Activated CD4-positive, CD25-positive, alpha-beta regulatory T cell (primary cell): ENCODE measurements at places on chromosomes 1 and 21.

GRCh38 chr1:78649628-78650027, at the start of gene IFI44:
TSS of gene IFI44 (plus strand) at chr1:78649831. CDS start at chr1:78650196, 365 bp downstream.
- no peak for DNase-seq

GRCh38 chr1:164735315-164736052, 176.5 kb downstream of the PBX1 start:
- DNase-seq, result no peak

DNA sequence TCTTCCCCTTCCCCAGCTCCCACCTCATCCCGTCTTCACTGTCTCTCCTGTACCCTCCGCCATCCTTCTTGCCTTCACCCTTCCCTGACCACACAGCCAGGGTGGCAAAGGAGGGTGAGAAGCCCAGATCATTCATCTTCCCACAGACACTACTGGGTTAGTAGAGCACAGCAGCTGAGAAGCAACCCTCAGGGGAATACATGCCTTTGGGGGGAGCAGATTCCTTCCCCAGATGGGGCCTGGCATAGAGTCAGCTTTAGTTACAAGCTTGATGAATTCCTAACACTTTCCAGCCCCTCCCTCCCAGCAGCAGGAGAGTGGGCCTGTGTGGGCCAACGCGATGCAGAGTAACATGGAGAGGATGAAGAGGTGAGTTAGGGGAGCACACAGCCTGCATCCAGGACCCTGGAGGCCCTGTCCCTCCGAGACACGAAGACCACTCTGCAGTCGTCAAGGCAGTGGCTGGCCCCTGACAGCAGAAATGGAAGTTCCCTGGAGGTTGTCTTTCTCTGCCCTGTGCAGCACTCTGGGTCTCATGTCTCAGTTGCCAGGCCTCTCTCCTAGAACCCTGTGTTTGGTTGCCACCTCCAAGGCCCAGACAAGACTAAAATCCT, 8.8 kb upstream of the BTG2 start:
- DNase-seq, result no peak

DNA sequence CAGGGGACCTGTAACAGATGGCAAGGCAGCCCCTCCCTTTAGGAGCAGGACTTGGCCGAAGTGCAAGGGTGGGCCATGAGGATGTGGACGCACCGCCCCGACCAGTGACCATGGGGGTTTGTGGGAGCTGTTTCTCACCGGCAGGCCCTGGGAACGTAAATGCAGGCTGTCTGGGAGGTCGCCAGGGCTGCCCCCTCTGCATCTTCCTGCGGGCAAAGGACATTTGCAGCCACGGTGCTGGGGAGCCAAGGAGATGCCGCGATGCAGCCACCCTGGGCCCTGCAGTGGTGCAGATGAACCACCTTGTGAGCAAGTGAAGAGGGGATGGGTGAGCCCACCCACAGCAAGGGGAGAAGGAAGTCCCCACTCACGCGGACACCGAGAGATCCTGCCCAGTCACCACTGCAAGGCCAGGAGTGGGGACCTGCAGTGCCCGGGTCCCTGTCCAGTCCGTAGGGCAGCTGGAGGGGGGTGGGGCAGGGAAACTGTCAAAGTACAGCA, 121.1 kb downstream of the SIK1 start:
- no peak for DNase-seq

- DNase-seq, result no peak
Observed at GRCh38 chr1:117122330-117123025, 929 bp upstream of the TRIM45 start.

DNA sequence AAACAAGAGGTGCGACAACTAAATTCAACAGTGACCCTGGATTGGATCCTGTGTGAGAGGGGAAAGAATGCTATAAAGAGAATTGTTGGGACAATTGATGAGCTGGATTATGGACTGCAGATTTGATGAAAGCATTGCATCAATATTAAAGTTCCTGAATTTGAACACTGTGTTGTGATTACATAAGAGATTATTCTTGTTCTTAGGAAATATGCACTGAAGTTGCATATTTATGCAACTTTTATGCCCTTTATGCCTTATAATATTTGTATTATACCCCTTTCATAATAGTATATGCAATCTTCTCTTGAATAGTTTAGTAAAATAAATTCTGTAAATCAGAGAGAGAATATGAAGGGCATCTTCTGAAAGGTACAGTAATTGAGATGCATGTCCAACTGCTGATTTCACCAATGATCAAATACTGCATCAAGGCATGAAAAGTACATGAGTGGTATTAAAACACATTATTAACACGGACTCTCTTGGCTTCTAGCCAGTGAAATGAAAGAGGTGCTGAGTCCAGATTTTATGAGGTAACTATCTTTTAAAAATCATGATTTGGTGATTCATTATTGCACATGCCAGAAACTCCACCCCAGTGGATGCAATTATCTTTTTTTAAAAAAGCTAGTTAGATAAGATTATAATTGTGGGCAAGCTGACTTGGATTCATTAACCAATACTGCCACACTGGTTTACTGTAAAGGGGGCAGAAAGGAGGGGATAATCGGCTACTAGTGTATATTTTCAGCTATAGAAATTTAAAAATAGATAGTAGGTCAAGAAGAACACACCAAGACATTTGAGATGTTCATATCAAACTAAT, 19.9 kb upstream of the LPAR3 start:
- no peak for DNase-seq

DNA sequence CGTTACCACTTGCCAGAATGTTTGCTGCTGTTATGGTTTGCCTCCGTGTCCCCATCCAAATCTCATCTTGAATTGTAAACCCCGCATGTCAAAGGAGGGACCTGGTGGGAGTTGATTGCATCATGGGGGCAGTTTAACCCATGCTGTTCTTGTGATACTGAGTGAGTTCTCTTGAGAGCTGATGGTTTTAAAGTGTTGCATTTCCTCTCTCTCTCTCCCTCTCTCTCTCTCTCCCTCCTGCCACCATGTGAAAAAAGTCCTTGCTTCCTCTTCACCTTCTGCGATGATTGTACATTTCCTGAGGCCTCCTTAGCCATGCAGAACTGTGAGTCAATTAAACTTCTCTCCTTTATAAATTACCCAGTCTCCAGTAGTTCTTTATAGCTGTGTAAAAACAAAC, 44.4 kb downstream of the CFHR5 start:
- no peak for DNase-seq

DNA sequence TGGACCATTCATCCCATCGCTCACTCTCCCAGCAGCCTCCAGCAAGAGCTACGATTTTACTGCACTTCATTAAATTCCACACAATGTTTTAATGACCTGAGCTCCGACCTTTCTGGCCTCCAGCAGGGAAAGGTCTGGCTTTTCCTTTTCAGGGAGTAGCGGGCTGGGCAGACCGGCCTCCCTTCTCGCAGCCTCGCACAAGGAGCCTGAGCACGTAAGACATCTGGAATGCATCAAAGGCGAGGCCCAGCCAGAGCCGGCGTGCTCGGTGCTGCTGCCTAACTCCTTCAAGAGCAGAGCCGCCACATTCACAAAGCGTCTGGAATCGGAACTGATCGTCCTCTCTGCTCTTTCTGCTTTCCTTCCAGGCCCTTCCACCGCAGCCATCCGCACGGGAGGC, 32.5 kb upstream of the FHAD1 start:
- DNase-seq, result no peak

- no peak for DNase-seq
Observed at GRCh38 chr1:161966067-161966466, 57.6 kb downstream of the OLFML2B start.

DNA sequence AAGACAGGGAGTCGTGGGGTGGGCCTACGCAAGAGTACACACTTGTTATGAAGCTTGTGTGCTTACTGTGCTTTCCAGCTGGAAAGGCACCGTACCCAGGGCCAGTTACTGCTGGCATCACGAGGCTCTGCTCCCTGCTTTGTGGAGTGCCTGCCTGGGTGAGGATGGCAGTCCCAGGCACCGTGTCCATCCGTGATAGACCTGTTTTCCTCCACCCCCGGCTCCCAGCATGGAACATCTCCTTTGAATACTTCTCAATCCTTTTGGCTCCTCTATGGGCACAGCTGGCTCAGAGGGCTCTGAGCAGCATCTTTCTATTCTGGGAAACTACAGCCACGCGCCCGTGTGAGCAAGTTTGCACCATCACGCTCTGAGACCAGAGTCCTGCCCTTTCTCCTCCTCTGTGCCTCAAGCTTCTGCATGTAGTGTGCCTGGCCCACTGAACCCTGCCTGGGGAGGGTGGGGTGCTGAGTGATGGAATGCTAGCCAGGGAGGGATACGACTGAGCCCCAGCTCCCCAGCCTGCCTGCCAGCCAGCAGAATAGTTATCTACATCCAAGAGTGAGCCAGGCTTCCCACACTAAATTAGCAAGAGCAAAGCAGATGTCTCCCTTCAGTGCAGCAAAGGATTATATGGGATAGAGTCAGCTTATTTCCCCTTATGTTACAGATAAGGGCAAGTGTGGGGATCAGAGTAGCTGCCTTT, 7.1 kb upstream of the TNR start:
- DNase-seq, result no peak

- no peak for DNase-seq
Observed at GRCh38 chr1:247906504-247907047, 11.2 kb downstream of the OR2W3 start.

DNA sequence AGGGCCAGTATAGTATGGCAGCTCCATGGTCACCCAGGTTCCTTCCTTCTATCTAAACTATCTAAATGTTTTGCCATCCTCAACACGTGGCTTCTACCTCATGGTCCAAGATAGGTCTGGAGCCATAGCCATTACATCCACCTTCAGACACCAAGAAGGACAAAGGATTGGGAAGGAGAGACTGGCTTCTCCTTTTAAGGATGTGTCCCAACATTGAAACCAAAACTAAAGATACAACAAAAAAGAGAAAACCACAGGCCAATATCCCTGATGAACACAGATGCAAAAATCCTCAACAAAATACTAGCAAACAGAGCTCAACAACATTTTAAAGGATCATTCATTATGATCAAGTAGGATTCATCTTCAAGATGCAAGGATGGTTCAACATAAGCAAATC, 24.8 kb downstream of the HSD11B1 start:
- no peak for DNase-seq

GRCh38 chr1:25204797-25205480, 27.4 kb downstream of the SYF2 start:
- DNase-seq, result no peak

GRCh38 chr1:218957971-218958370, 215.7 kb upstream of the LYPLAL1 start:
- DNase-seq, result no peak

DNA sequence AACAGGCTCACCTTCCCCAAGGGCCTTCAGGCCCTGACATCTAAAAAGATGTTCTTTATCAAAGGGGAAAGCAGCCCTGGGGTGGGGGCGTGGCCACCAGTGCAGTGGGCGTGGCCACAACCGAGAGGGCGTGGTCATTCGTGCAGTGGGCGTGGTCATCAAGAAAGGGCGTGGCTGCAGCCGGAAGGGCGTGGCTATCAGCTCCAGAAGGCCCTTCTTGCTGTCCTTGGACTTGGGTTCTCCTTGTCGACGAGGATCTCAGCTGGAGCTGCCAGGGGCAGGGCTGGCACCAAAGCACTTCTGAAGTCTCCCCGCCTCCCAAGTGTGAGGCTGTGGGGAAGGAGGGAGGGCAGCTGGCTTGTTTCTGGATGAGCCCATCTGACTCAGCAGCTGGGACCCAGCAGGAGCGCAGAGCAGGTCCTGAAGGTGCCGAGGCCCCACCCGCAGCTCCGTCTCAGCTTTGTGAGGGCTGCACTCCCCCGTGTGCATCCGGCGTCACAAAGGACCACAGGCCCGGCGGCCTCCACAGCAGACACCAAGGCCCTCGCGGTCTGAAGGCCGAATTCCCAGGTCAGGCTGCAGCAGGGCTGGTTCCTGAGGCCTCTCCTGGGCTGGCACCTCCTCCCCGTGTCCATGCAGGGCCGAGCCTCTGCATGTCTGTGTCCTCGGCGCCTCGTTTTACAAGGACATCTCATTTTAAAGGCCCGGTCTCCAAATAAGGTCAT, 12.8 kb downstream of the PDE9A start:
- peak; percentile 19 for DNase-seq

DNA sequence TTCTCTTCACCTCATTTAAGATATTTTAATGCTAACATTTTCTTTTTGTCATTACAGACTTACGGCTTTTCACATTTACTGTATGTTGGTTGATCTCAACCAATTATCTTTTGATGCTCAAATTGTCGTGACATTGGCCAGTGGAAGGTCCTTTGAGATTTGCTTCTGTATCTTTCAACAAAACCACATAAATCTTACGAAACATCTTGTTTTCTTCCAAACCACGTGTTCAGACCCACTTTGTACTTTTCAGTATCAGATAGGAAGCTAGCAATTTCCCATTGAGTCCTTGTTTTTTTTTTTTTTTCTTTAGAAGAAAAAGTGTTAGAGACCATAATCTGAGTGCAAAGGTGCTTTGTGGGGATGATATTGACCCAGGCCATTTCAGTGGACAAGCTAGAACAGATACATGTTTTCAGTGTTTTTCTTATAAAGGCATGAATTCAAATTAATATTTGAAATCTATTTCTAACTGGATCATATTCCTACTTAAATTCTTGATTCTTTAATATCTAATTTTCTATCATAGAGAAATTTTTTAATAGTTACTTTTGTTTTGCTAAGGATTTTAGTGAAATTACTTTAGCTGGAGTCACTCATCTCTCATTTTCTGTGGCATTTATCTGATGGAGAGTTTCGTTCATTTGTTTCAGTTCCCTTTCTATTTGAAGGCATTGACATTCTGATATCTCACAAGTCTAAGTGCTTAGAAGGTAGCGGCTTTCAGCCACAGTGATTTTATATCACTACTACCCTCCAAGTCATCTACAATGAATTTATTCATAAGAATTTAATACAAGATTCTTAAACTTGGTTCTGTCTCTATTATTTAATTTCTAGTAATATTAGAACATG, 26.7 kb downstream of the ATG4C start:
- DNase-seq, result no peak

DNA sequence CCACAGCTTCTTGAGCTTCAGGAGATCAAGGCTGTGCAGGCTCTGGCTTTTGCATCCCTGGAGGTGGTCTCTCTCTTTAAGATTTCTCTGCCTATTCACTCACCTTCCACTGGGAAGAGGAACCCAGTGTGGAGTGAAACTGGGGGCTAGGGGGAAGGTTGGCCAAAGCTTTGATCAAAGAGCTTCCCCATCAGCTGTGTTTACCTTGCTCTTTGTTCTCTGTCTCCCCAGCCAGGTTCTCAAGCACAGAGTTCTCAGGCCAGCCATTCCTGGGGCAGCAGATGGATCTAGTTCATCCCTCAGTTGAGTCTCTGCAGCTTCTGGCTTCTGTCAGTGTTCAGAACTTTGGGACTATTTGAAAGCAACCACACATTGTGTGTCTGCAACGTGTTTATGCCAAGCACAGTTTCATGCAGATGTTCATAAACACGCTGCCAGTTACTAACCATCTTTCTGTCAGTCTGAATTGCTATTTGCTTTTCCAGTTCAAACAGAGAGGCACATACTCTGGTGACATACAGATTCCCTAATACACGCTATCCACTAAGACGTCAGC, 17.2 kb upstream of the MRPS14 start:
- DNase-seq, result no peak

DNA sequence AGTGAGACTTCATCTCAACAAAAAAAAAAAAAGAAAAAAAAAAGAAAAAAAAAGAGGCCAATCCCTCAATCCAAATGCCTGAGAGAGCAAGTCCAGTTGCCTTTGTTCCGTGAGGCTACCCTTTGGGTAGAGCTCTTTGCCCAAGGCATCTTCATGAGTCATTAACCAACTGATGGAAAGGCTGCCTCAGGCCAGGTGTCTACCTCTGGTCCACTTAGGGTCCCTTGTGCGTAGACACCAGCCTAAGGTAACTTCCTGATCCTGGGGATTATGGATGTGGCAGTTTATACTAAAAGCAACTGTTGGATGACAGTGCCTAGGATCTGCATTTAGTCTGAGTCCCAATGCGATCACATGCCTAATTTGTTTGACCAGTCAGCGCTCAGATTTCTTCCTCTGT, 20.7 kb upstream of the ZNF326 start:
- no peak for DNase-seq
